RWPE2 (cell line): ENCODE measurements at places on chromosomes 12 and 14.

GRCh38 chr12:64273527-64274403 is 51.7 kb upstream of the KICS2 start:
- no peak for DNase-seq

- no peak for DNase-seq
These were observed 1721.5 kb upstream of the SEL1L start for GRCh38 chr14:83255015-83255726.

DNA sequence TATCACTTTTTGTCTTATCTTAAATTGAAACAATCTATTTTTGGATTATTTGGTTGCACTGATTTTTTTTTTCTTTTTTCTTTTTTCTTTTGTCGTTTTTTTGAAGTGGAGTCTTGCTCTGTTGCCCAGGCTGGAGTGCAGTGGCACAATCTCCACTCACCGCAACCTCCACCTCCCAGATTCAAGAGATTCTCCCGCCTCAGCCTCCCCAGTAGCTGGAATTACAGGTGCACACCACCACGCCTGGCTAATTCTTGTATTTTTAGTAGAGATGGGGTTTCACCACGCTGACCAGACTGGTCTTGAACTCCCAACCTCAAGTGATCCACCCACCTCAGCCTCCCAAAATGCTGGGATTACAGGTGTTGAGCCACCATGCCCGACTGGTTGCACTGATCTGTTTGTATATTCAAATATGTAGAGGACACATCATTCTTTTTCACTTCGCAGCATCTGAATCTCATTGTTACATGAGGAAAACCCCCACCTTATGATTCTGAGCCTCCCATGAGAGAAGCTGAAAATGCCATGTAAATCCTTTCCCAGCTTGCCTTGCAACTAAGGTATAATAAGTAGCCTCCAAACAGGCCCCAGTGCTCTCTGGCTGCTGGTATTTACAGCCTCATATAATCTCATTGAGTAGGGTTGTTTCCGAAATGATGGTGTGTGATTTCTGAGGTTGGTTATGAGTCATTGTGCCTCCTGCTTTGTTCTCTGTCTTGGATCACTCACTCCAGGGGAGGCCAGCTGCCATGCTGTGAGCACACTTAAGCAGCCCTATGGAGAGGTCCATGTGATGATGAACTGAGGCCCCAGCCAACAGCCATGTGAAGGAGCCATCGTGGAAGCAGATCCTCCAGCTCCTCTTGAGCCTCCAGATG is 5.2 kb upstream of the HSP90B1 start:
- no peak for DNase-seq

GRCh38 chr14:70894868-70895267 is 12.4 kb upstream of the PCNX1 start:
- DNase-seq, result no peak

DNA sequence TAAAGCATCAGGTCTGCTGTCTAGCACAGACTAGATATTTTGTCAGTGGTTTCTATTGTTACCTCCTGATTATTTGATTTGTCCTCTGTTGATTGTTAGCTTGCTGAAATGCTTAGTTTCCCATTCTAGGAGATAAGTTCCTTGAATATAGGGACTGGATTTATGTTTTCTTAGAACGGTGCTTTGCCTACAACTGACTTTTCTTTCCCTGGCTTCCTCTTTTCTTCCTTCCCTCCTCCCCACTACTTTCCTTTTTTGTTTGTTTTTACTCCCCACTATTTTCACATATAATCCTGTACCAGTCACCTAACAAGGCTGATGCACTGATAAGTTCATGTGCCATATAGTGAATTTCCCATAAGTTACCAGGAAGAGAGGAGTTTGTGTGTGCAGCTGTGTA is 58.5 kb upstream of the METAP2 start:
- DNase-seq, result no peak

DNA sequence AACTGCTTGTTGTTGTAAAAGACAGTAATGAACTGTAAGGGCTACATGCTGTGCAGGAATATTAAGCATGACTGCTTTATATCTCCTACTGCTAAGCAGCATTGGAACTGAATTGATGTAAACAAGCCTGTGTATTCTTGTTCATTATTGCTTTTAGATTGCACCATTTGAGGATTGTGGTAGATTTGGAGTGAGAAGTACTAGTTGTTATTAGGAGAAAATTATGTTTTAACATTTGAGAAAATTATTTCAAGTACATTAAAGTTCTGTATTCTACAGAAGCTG is 212.7 kb downstream of the ERC1 start:
- no peak for DNase-seq

DNA sequence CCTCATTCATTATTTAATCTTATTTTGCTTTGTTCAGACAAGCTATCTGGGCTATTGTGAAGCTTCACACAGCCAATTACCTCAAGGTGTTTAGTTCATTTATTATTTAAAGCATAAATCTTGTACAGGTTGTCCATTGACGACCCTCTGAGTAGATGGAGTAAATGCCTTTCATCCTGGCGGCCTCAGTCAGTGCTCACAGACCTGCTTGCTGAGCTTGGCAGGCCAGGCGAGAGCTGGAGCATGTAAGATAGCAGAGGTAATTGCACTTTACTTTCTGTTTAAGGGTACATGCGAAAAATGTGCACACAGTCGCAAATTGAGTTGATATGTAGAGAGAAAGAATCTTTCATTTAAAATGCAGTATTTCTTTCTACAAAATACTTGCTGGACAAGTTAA is 224.4 kb downstream of the NPAS3 start:
- no peak for DNase-seq

DNA sequence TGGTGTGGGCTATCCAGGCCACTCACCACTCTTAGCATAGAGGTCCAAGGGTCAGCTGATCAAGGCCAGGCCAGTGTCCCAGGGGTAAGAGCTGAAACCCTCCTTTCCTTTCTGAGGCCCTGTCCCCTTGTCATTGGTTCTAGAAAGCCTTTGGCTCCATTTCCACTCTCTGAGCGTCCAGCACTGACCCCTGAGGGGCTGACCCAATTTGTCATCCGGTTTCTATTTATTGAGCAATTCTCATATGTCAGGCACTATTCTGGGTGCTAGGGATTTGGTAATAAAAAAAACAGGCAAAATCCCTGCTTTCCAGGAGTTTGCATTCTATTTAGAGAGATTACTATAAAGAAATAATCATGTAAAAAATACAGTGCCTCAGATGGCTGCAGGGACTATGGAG is 3.4 kb downstream of the KRT77 start:
- no peak for DNase-seq

DNA sequence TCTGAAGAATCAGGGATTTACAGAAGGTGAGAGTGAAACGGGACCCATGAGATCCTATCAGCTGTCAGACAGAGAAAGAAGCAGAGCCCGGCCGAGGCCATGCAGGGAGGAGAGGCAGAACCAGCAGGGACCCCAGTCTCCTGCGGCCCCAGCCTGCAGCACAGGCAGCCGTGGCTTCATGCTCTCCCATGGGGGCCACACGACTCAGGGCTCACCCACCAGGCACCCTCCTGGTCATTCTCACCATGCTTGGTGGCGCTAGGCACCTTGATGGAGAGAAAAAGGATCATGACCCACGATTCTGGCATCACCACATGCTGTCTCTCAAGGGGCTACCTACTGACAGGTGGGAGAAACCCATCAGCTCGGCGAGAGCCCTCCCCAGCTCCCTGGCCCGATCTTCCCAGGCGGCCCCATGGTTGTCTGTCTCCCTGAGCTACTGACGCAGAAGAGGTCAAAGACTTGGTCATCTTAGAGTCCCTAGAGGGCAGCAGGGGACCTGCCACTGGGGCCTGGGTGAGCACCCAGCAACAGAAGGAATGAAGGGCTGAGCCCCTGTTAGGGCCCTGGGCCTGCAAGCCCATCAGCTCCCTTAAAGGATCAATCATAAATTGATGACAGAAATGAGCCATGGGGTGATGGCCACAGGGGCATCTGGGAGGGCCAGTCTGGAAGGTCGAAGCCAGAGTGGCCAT is 58.0 kb downstream of the ITPK1 start:
- DNase-seq, result no peak

- DNase-seq, result no peak
These were observed 4.9 kb upstream of the ASPG start for GRCh38 chr14:104080376-104081260.

DNA sequence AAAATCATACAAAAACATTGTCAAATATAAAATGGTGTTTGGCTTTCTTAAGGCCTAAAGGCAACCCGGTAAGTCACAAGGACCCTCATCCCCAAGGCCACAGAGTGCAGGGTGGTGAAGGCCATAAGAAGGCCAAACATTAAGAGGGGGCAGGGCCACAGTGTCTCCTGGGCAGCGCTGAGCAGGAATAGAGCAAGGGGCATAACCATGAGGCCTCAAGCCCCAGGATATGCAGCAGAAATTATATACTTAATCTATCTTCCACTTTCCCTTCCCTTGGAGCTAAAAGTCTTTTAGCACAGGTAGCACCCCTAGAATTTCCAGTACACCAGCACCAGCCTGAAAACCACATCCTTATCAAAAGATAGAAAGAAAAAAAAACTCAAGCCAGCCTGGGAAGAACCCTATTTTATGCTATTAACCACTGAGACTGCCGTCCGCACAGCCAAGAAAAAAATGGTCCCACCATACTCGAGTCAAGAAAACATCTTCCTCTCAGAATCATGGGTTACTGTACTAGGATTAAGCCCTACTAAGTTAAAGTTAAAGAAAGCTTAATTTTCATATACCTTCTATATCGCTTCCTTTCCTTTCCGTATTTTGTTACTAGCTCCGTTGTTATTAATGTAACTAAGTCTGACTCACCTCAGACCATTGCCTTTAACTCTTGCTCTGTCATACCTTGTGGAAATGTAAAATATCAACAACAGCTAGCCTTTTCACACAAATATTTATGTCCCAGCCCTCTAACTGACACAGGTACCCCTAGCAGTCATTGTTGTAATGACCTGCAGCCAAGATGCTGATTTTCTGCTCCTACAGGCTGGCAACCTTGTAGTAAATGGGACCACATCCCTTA is 20.1 kb downstream of the KLRK1 start:
- DNase-seq, result no peak

DNA sequence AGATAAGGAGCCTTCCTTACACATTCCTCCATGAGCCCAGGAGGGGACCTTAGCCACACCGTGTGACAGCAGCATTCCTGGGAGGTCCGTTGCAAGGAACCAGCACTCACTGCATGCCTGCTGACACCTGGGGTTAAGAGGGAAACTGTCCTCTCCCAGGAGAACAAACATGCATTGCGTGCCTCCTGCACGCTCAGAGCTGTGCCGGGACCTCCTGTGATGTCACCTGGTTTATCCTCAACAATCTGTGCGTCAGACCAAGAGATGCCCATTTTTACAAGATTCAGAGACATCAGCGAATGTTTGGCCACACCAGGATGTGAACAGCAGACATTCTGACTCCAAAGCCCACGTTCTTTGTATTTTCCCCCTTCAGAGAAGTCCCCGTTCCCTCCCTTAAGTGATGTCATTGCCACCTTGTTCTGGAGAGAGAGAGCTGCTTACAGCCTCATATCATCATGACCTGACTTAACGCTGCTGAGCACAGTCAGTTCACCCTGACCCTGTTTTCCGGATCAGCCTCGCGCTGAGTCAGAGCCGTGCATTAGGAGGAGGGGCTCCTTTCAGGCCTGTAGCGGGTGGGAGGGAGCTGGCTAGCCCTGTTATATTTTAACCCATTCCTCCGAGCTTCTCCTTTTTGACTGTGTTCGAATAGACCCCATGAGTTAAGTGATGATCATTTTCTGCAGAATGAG is 36.2 kb downstream of the TMEM120B start:
- DNase-seq, result no peak

DNA sequence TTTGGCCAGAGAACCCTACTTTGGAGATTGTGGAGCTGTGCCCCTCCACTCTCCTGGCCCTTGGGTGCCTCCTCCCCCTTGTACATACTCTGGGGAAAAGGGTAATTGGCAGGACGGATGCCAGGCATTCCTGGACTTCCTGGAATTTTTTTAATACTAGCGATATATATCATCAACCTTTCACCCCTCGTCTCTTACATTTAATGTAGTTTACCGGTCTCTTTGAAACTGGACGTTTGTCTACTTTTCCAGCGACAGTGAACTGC is 767 bp upstream of the CRY1 start:
- DNase-seq, result peak; percentile 63

DNA sequence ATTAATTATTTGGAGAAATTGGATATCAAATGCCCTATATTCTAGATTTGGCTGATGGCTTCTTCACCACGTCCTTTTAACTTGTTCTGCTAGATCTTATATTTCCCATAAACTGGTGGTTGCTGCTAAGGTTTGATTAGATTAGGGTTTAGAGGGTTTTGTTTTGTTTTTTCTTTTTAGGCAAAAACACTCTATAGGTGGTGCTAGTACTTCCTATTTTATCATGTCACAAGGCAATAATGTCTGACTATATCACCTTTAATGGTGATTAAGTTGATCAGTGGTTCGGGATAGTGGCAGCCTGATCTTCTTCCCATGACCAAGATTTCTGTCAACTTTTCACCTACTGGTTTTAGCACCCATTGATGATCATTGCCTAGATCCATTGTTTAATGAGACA is 455.1 kb downstream of the RAD51B start:
- no peak for DNase-seq

GRCh38 chr12:117038023-117038680 is 61.1 kb downstream of the TESC start:
- no peak for DNase-seq

GRCh38 chr12:64730588-64730969 is 28.6 kb downstream of the GNS start:
- DNase-seq, result no peak

GRCh38 chr12:120358412-120359100 is 10.4 kb downstream of the MSI1 start:
- DNase-seq, result no peak

DNA sequence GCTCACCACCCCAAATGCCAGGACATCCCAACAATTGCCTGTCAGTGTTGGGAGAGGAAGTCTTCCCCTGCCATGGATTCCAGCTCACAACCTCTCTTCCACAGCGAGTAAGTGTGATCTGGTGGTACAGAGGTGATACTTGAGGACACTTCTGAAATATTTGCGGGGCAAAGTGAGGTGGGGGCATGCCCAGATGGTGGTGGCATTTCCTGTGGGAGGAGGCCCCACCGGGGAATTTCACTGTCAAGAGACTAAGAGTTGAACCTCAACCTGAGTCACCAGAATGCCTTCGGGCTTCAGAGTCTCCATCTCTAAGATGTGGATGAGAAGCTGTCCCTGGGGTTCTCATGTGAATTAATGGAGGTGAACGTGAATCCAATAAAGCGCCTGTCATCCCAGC is 122.3 kb upstream of the RFLNA start:
- DNase-seq, result no peak

GRCh38 chr12:16012117-16012516 is 101.0 kb downstream of the DERA start:
- DNase-seq, result no peak

- no peak for DNase-seq
These were observed 144.7 kb upstream of the FUT8 start for GRCh38 chr14:65267856-65268255.

DNA sequence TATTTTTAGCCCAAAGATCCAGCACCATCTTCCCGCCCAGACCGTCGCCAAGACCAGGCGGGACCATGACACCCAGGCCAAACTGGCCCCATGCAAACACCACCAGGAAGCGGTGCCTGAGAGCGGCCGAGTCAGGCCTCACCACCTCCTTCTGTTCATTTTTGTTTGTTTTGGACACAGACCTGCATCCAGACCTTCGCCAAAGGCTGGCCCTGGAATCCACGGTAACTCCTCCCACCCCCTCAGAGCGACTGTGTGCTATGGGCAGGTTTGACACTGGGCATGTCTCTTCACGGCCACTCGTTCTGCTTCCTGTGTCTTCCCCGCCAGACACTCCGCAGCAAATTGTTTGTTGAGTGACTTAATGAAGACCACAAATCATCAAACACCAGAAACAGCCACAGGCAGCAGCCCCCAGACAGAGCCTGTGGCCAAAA is 47.1 kb downstream of the NCOR2 start:
- DNase-seq, result no peak
